ENCODE measurements at places on chromosomes 2 and 18.

GRCh38 chr2:172207911-172208310 lies 105.2 kb upstream of the DLX2 start:
- no peak for DNase-seq

- no peak for DNase-seq
Observed at GRCh38 chr2:97798416-97798815, 85.0 kb downstream of the ZAP70 start.

DNA sequence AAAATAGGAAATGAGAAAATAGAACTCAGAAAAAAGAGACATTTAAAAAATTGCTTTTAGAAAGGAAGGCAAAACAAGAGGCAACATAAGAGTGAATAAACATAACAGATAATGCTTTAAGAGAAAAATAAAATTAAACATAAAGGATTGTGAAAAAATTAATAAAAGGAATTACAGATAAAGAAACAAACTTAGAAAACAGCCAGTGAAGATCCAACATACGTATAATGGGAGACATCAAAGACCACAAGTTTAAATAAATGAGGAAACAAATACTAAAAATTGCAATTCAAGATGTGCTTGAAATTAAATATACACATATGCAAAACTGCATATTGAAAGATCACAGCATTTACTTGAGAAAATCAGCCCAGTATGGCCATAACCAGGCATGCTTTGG lies 448.9 kb downstream of the NBAS start:
- peak; percentile 7 for DNase-seq

DNA sequence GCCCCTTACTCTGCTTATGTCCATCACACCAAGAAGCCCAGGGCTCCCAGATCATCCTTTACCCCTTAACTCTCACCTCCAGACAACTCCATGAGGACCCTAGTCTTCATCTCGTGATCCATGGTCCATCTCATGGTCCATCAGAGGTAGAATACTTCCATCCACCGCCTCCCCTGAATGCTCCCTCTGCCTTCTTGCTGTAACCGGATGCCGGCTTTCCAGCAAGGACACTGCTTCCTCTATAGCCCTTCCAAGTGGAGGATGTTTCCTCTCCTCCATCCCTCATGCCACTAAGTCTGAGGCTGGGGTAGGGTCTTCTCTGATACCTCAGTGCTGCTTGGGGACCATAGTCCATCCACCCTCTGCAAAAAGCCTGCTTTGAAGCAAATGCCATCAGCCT lies 118.6 kb upstream of the SIX2 start:
- DNase-seq, result no peak
